NCI-H460 (cell line): ENCODE measurements at places on chromosomes 6 and 20. TPM values are rescaled to one million over a fixed set of nuclear protein-coding genes. Genes with fewer than 3 reads are reported as not detected.

RAET1E gene
- 9.7 and 9.9 TPM in 2 replicates for total RNA-seq

EBF4 gene
- total RNA-seq, result 1.0 and 2.0 TPM in 2 replicates

NPEPL1 gene
- total RNA-seq, result 17.7 and 20.9 TPM in 2 replicates

GRM4 gene
- not detected in 2 replicates for total RNA-seq

KIAA0408 gene
- 0.09 TPM in 1 of 2 replicates, not detected in the other for total RNA-seq

NOTCH4 gene
- 1.5 and 1.7 TPM in 2 replicates for total RNA-seq

BPIFB4 gene
- total RNA-seq, result not detected in 2 replicates

WFDC12 gene
- not detected in 2 replicates for total RNA-seq

RWDD1 gene
- 40.1 and 46.0 TPM in 2 replicates for total RNA-seq

ACSS1 gene
- 1.4 and 2.8 TPM in 2 replicates for total RNA-seq

CTCFL gene
- total RNA-seq, result not detected in 2 replicates

SCRT2 gene
- not detected in 2 replicates for total RNA-seq

ZSCAN9 gene
- total RNA-seq, result 10.4 and 10.9 TPM in 2 replicates

GABBR1 gene
- total RNA-seq, result 5.7 and 6.1 TPM in 2 replicates

DLL1 gene
- 0.14 and 0.17 TPM in 2 replicates for total RNA-seq

FABP7 gene
- not detected in 2 replicates for total RNA-seq

KHDC1L gene
- total RNA-seq, result not detected in 2 replicates

OR2B6 gene
- 0.42 TPM in 1 of 2 replicates, not detected in the other for total RNA-seq

ZBP1 gene
- total RNA-seq, result not detected in 2 replicates

SLC17A9 gene
- 16.6 and 20.1 TPM in 2 replicates for total RNA-seq

DNA sequence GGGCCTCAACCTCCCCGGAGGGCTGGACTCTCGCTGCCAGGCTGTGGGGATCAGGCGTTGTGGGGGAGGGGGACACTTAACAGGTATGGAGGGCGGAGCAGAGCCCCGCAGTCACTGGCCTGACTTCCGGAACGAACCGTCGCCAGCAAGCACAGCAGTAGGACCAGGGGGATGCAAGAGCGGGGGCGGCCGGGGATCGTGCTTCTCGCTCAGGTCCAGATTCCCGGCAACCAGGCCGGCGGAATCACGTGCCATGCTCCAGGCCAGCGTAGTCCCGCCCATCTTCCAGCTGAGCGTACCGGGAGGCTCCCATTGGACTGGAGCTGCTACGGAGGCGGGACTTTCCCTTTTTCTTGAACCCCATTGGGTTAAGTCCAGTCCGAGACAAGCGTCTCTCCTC, 10.0 kb upstream of the POU5F1 start:
- DNase-seq, result no peak

DNA sequence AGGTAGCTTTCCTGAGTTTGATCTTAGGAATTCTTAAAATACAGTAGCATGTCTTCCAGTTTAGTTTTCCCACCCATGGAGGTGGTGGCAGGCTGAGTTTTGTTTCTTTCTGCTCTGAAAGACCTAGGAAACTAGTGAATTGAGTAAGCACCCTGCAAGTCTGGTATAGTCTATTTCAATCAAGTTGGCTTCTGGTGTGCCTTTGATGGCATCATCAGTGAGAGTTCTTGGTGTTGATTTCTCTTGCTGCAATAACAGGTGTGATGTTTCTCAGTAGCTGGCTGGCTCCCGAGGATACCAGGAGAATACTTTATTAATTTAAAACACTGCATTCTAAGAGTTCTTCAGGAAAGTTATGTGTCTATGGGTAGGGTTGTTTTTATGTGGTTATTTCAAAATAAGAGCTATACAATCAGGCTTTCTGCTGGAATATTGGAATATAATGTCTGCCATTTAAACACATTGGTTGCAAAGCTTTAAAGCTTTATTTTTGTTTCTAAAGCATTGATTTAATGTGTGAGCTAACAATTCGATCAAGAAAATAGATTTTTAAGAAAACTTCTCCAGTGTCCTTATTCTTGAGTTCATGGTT, 19.0 kb downstream of the VAPB start:
- no peak for DNase-seq

- no peak for DNase-seq
Observed at GRCh38 chr6:10194816-10195672, 219.8 kb downstream of the TFAP2A start.

GRCh38 chr6:136980070-136980469, 58.0 kb downstream of the SLC35D3 start:
- no peak for DNase-seq

- DNase-seq, result no peak
Observed at GRCh38 chr20:41309817-41310216, 7.7 kb downstream of the ZHX3 start.

GRCh38 chr6:6795393-6795792, 206.9 kb downstream of the LY86 start:
- no peak for DNase-seq

DNA sequence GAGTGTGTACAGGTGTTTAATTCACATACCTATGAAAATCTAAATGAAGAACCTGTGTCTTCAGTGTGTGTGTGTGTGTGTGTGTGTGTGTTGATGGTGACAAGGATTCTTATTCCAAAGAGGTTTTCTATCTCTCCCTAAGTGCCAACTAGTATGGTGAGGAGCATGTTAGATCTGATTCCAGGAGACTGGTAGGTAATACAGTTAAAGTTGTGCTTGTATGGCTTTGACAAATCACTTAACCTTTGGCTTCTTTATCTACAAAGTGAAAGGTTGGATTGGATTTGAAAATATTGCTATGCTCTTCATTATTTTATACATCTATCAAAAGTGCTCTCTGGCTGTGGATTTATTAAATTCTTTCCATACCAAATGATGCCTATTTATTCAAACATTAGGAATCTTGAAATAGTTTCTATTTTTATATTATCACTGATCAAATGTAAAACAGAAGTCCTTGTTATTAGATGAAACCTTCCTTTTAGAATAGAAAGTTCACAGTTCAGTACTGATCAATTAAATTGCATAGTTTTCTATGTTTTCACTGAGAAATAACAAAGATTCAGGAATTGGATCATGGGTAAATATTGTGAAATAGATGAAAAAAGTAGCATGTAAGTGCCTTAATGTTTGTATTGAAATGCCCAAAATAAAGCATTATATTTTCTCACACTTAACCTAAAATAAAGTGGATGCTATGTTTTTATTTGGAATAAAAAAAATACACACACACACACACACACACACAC, 84.4 kb upstream of the MLIP start:
- DNase-seq, result no peak

DNA sequence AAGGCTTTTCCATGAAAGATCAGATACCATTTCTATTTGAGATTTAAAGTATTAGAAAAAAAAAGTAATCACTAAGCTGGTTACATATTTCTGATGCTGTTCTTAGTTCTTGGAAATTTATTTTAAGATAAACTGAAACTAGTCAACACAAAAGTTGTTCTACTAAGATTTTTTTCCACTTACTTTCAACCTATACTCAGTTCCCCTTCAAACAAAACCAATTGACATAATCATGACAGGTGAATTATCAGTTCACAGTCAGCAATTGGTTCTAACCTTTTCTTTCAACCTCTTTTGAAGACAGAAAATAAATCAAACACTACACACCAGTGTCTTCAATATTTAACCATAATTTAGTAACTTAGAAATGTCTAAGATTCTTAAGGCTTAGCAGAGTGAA, 228.7 kb downstream of the KHDRBS2 start:
- DNase-seq, result no peak

DNA sequence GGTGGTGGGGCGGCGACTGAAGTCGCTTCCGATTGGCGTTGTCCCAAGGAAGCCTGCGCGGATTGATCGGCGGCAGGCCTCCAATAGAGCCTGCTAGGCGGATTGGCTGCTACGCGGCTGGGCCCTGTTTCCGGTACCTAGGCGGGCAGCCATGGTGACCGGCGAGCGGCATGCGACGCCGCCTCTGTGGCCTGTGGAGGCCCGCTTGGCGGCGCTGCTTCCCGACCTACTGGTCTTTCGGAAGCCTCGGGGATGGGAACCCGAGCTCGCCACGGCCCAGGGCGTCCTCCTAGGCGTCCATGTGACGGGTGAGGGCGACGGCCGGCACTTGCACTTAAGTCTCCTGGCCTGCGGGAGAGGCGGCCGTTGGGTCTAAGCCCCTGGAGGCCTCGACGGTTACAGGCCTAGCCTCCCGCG, 28.1 kb downstream of the NFYA start:
- DNase-seq, result no peak

DNA sequence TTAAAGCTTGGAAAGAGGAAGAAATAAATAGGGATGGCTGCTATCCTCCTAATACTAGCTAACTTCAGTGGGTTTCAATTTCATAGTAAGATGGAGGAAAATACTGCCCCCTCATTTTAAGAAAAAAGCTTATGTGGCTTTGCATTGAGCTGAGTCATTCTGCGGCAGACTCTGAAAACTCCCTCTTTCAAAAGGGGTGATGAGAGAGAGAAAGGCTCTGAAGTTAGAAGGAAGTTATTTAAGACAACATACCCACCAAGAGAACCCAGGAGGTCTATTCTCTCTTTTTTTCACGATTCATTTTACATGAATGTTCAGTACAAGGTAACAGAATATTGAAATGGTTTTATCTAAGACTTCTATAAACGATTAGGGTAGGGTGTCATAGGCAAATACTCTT, 4.5 kb downstream of the PRDM13 start:
- DNase-seq, result no peak

GRCh38 chr6:107713563-107713962, 110.5 kb downstream of the SCML4 start:
- DNase-seq, result no peak

DNA sequence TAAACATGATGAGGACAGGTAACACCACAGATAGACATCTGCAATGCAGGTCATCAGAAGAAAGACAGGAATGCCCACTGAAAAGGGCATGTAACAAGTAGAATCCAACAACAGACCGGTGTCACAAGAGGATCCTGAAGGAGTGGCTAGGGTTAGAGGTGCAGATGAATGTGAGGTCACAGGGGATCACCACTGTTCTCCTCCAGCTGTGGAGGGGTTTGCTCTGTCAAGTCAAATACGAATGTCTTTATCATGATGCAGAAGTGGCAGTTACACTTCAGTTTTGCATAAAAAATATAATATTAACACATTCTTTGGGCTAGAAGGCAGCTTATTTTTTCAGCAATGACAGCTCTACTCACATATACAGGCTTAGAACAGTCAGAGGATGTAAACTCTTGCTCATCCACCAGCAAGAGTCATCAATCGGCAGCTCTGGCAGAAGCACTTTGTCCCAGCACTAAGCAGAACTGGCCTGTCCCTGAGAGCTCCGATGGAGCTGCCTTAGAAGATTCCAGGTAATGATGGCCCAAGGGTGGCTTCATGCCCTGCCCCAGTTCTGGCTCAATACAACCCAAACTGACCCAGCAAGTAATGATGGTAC, 130.4 kb upstream of the TRAF3IP2 start:
- DNase-seq, result no peak

- no peak for DNase-seq
Observed at GRCh38 chr6:148524976-148525375, 182.3 kb downstream of the SASH1 start.

GRCh38 chr6:90249034-90249433, 47.6 kb downstream of the BACH2 start:
- DNase-seq, result no peak

DNA sequence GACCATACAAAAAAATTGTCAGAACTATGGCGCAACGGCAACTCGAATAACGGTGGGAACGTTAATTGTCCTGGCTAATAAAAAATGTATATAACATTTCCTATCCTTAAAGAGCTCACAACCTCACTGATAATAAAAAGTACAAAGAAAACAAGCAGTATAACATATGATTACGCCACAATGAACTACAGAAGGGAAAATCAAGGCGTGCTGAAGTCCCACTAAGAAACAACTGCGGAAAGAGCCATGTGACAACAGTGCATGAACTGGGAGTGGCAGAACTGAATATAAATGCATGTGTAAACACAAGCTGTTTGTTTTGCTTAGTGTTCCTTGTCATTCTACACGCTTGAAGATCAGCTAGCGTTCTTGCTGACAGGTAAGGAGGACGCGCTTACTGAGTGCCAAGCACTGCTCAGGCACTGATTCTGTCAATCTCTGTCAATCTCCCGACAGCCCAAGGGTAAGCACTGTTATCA, 466 bp upstream of the PSMB1 start:
- peak; percentile 25 for DNase-seq

DNA sequence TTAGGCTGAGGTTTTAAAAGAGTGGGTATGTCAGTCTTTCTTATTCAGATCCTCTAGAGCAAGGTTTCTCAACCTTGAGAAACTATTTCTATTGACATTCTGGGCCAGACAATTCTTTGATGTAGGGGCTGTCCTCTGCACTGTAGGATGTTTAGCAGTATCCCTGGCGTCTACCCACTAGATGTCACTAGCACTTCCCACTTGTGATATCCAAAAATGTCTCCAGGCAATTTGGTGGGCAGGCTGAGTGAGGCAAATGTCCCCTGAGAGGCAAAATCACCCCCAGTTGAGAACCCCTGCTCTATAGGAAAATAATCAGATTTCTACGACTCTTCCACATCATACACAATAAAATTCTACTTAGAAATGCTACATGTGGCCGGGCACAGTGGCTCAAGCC, 7.7 kb upstream of the ZKSCAN8 start:
- peak; percentile 43 for DNase-seq

GRCh38 chr6:168120390-168121302, 41.6 kb upstream of the FRMD1 start:
- DNase-seq, result no peak

DNA sequence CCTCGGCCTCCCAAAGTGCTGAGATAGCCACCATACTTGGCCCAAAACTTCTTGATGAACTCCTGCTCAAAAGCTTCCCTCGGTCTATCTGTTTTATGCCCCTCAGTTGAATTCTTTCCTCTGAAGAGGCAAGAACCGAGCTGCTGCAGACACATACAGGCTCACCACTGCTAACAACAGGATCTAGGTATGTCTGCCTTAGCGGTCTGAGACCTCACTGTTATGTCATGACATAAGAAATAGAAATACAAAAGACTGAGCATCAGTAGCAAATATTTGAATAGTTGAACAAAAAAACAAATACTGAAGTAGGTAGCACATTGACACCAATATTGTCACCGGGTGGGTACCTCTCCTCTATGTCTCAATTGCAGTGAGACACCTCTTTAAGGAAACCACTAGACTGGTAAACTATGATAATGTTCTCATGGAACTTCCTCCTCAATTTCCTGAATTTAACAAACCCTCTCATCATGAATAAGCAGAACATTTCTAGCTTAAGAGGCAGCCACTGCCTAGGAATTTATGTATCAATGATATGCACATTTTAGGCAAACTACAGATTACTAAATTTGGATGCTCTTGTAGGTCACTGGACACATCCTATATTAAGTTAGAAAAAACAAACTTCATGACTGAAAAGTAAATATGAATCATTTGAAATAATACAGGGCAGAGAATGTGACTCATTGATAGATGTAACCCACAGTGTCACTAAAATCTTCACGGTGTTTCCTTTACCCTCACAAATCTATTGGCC, 9.4 kb upstream of the STXBP5 start:
- no peak for DNase-seq

DNA sequence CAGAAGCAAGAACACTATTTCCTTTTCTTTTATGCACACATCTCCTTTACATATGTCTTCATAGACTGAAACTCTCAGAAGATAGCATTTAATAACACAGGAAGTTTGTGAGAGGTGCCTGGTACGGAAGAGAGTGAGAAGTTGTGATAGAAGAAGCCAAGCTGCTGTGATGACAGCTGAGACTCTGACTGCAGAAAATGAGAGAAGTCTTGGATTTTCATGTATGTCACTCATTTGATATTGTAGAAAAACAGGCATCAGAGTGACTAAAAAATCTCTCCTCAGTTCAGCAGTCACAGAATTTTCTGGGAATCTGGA, 154.9 kb upstream of the BMP2 start:
- DNase-seq, result no peak
